ENCODE measurements at places on chromosomes 6 and 20.

GRCh38 chr6:98566126-98566525, 268.2 kb upstream of the POU3F2 start:
- H3K4me1 ChIP-seq = no peaks in the 10 kb centered on the region
- no peak for DNase-seq
- no peaks in the 10 kb centered on the region for H3K36me3 ChIP-seq
- H3K4me3 ChIP-seq = no peak overlapping the region
- no peaks in the 10 kb centered on the region for H3K27me3 ChIP-seq

DNA sequence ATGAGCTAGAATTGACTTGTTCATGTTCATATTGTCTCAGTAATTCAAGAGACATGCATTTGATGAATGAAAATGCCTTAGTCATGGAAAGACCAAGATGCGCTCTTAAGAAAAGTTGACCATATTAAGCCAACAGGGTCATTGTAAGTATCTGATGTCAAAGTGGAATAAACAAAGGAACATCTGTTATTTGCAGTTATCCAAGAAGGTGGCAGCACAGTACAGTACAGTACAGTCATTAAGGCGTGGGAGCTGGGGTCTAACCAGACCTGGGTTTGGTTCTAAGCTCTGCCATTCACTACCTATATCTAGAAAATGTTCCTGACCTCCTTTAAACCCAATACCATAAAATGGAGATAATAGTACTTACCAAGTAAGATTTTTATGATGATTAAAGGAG, 178.1 kb downstream of the BACH2 start:
- no peak overlapping the region for H3K27ac ChIP-seq
- H3K27me3 ChIP-seq = no peaks in the 10 kb centered on the region
- H3K4me1 ChIP-seq = no peaks in the 10 kb centered on the region
- DNase-seq = no peak

- DNase-seq = no peak
- no peaks in the 10 kb centered on the region for H3K4me1 ChIP-seq
- no peak overlapping the region for H3K4me3 ChIP-seq
- H3K36me3 ChIP-seq = no peaks in the 10 kb centered on the region
- no peak overlapping the region for H3K27ac ChIP-seq
- no peaks in the 10 kb centered on the region for H3K27me3 ChIP-seq
Observed at GRCh38 chr6:48736501-48737206, 625.7 kb upstream of the PTCHD4 start.

DNA sequence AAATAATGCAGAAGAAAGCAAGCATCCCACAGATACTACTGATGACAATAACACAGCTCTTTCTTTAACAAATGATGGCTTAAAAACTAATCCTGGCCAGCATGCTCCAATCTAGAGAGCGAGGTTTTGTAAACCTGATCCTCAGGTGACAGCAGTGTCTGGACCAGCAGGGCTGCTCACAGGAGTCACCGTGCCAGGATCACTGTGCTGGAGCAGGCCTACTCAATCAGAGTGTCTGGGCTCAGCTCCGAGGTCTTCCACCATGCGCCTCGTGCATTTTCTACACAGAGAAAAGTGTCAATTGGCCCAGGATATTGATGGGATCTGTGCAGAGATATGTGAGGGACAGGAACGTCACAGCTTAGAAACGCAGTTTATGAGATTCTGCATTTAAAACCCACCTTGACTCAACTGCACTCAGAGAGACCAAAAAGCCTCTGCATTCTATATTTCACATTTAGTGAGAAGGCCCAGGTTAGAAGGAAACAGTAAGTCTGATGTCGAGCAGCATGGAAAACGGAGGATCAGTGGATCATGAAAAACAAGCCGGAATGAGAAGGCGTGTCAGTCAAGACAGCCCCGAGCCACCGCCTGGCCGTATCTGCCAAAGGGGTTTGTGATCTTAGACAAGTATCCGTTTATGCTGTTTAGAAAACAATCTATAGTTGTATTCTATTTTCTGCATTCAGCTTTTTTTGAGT, 7.8 kb downstream of the RAMACL start:
- DNase-seq = no peak
- no peaks in the 10 kb centered on the region for H3K4me1 ChIP-seq
- H3K36me3 ChIP-seq = no peaks in the 10 kb centered on the region
- H3K27ac ChIP-seq = no peak overlapping the region

- H3K4me3 ChIP-seq = no peak overlapping the region
- no peak overlapping the region for H3K27ac ChIP-seq
- no peaks in the 10 kb centered on the region for H3K4me1 ChIP-seq
- no peak for DNase-seq
- H3K27me3 ChIP-seq = no peaks in the 10 kb centered on the region
- H3K36me3 ChIP-seq = no peaks in the 10 kb centered on the region
Observed at GRCh38 chr6:85252552-85252951, 197.3 kb upstream of the NT5E start.

DNA sequence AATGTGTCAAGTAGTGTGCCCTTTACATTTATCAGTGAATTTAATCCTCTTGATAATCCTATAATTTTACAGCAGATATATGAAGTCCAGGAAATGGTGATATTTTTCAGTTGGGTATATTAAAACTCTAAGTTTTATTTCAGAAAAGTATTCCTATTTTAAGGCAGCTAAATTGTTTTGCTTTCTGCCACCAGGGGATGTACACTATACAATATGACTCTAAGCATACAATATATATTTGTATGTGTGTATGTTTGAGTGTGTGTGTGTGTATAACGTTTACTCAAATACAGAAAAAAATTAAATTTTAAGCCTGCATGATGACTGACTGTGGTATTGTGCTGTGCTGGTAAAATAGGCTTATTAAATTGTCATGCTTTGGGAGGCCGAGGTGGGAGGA, 102.0 kb upstream of the RUNX2 start:
- H3K36me3 ChIP-seq = no peaks in the 10 kb centered on the region
- no peak overlapping the region for H3K4me3 ChIP-seq
- H3K27me3 ChIP-seq = no peaks in the 10 kb centered on the region
- DNase-seq = no peak
- no peaks in the 10 kb centered on the region for H3K4me1 ChIP-seq

DNA sequence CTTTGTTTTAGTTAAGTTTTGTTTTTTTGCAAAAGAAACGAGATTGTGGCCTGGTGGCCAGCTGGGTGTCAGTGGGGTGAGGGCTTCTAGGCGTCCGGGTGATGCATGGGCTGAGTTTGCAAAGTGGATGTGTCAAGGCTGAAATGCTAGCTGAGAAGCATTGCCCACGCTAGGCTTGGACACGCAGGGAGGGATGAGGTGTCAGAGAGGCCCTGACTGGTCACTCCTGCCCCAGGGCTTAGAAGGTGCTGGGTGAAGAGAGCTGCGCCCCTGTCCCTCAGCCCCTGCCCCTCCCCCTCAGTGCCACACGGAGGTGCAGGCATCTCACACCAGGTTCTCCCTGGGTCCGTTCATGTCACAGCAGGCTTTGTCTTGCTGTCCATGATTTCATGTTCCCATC, 8.1 kb downstream of the OSBPL2 start:
- H3K4me3 ChIP-seq = no peak overlapping the region
- H3K4me1 ChIP-seq = peaks cover 3% of the 10 kb centered on the region
- H3K27ac ChIP-seq = no peak overlapping the region
- no peaks in the 10 kb centered on the region for H3K27me3 ChIP-seq

- no peak overlapping the region for H3K27ac ChIP-seq
- DNase-seq = no peak
- no peaks in the 10 kb centered on the region for H3K27me3 ChIP-seq
- H3K4me1 ChIP-seq = no peaks in the 10 kb centered on the region
- H3K36me3 ChIP-seq = no peaks in the 10 kb centered on the region
- no peak overlapping the region for H3K4me3 ChIP-seq
Observed at GRCh38 chr20:15411781-15412180, 1074.4 kb upstream of the FLRT3 start.

DNA sequence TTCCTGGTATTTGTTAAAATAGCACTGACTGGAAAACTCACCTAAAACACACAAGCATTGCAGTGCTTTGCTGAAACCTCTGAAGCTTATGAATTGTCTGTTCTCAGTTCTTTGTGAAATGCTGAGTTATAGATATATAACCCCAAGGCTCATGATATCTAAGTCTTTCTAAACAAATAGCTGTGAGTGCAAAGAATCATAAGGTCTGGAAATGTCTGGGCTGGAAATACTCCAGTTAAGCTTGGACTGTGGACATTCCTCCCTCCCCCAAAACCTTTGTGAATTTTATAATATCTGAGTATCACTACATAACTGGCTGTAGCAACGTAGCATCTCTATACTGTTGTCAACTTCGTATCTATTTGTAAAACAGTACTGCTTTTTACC, 69.1 kb downstream of the CBLN4 start:
- DNase-seq = no peak
- H3K4me1 ChIP-seq = no peaks in the 10 kb centered on the region
- H3K27ac ChIP-seq = no peak overlapping the region
- no peak overlapping the region for H3K4me3 ChIP-seq
- no peaks in the 10 kb centered on the region for H3K27me3 ChIP-seq

GRCh38 chr6:53854843-53855567, 60.2 kb downstream of the LRRC1 start:
- no peak overlapping the region for H3K27ac ChIP-seq
- no peak for DNase-seq
- H3K4me1 ChIP-seq = no peaks in the 10 kb centered on the region

- peaks cover 12% of the 10 kb centered on the region for H3K27me3 ChIP-seq
- H3K4me1 ChIP-seq = no peaks in the 10 kb centered on the region
- no peaks in the 10 kb centered on the region for H3K36me3 ChIP-seq
- H3K4me3 ChIP-seq = no peak overlapping the region
- no peak overlapping the region for H3K27ac ChIP-seq
Observed at GRCh38 chr20:63167918-63168520, 47.9 kb downstream of the YTHDF1 start.

DNA sequence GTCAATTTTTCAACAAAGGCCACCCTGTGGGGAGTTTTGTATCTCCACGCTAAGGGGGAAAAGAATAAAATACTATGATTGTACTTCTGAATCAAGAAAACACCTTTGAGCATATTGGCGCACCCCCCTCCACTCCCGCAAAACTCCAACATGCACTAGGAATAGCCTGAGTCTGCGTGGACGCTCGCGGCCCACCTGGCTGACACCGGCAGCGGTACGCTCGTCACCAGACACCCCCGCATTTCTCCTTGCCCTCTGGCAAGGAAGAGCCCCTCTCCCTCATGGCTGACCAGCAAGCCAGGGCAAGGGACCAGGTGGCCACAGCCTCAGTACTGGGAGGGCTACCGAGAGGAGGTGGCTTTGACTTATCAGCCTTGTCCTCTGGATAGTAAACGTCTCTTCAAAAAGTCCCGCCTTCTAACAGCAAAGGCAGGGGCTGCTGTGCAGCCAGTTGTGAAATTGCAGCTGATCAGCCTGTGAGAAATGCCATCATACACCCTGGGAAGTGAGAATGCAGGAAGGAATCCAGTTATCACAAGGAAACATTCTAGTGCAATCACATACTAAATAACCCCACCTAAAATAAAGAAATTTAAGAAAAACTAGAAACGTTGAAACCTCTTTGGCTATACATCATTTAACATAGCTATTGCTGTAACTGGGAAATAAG, 84.2 kb downstream of the HUS1B start:
- no peaks in the 10 kb centered on the region for H3K36me3 ChIP-seq
- no peak overlapping the region for H3K27ac ChIP-seq

- H3K4me3 ChIP-seq = no peak overlapping the region
- no peaks in the 10 kb centered on the region for H3K4me1 ChIP-seq
- no peaks in the 10 kb centered on the region for H3K27me3 ChIP-seq
- H3K36me3 ChIP-seq = no peaks in the 10 kb centered on the region
- no peak for DNase-seq
Observed at GRCh38 chr6:68506911-68507310, 128.2 kb upstream of the ADGRB3 start.

- no peak overlapping the region for H3K4me3 ChIP-seq
- H3K36me3 ChIP-seq = no peaks in the 10 kb centered on the region
- H3K27me3 ChIP-seq = no peaks in the 10 kb centered on the region
- no peaks in the 10 kb centered on the region for H3K4me1 ChIP-seq
- H3K27ac ChIP-seq = no peak overlapping the region
Observed at GRCh38 chr6:29447670-29448069, 8.6 kb downstream of the OR10C1 start.

DNA sequence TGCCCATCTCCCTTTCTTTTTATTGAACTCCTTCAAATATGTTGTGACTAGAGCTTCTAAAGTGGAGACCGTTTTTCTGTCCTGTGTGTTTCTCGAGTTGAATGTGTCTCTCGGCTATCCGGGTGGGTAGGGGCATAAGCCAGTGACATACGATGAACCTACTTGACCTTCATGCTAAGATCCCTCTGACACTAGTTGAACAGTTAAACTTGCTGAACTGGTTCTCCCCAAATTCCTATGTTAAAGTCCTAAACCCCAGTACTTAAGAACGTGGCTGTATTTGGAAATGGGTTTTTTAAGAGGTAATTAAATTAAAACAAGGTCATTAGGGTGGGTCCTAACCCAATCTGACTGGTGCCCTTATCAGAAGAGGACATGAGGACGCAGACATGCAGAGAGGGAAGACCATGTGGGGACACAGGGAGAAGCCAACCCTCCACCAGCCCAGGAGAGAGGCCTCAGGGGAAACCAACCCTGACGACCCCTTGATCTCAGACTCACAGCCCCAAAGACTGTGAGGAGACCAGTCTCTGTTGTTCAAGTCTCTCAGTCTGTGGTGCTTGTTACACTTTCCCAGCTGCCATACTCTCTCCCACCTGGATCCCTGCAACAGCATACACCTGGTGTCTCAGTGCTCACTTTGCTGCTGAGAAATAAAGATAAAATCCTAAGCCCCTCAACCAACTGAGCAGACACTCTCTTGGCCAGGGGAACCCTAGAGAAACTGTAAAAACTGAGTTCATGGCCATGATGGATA, 208.4 kb downstream of the MYLK4 start:
- no peaks in the 10 kb centered on the region for H3K4me1 ChIP-seq
- no peak overlapping the region for H3K27ac ChIP-seq
- no peak for DNase-seq

All from prostate gland (tissue), 2 donors.